Spinal cord (tissue), 10 donors: ENCODE measurements at places on chromosomes 2 and 18. TPM values are rescaled to one million over a fixed set of nuclear protein-coding genes. Genes with fewer than 3 reads are reported as not detected.

The GPR45 gene
- 0.99 TPM for total RNA-seq

The SDC1 gene
- total RNA-seq, result 4.7 TPM

The SELENOI gene
- total RNA-seq, result 69.1 TPM

The ABCA12 gene
- 0.22 TPM for total RNA-seq

The ICA1L gene
- 33.0 TPM for total RNA-seq

The STAT1 gene
- 44.1 TPM for total RNA-seq

The FER1L5 gene
- 0.66 TPM for total RNA-seq

GRCh38 chr2:19714926-19715325, 186.9 kb downstream of the TTC32 start:
- no peak for DNase-seq
- no peak overlapping the region for H3K27ac ChIP-seq
- no peaks in the 10 kb centered on the region for H3K27me3 ChIP-seq
- H3K4me3 ChIP-seq, result no peak overlapping the region

DNA sequence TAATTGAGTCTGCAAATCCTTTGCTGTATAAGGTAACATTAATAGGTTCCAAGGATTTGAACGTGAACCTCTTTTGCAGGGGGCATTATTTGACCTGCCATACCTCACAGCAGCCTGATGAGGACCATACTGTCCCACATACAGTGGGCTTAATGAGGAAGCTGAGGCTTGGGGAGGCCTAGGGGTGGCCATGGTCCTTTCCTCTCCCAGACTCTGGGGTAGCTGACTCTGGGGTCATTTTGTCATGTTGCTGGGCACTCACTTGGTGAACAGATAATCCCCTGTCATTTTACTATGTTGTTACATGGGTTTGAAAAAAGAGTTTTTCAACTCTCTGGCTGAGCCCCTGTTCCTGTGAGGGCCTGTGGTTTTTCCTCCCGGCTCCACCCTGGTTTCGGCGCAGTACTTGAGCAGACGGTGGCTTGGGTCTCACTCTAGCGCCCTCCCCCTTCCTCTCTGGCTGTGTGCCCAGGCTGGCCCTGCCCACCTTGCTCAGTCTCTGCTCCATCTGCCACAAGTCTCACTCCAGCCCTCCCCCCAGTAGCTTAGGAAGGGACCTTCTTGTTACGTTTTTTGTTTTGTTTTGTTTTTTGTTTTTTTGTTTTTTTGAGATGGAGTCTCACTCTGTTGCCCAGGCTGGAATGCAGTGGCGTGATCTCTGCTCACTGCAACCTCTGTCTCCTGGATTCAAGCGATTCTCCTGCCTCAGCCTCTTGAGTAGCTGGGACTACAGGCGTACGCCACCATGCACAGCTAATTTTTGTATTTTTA, 21.0 kb downstream of the INPP4A start:
- H3K4me1 ChIP-seq, result peaks cover 35% of the 10 kb centered on the region
- no peak for DNase-seq
- H3K36me3 ChIP-seq, result peaks cover 6% of the 10 kb centered on the region
- H3K4me3 ChIP-seq, result no peak overlapping the region

DNA sequence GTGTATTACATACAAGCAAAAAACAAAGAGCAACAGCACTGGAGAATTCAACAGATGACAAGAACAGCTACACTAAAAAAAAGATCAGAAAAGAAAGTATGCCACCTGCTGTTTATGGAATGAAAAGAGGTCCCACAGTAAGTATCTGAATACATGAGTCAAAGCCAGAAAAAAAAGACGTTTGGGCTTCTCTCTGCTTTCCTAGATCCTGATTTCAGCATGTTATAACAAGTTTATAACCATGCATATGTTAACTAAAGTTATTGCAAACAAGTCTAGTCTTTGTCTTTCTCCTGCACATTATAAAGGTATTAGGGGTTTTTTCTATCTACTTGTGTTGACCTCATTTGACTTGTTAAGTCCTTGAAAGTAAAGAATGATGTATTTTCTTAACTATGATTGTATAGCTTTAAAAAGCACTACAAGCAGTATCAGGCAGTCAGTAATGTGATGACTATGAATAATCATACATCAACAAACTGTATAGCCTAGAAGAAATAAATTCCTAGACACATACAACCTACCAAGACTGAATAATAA, 108.5 kb upstream of the COL5A2 start:
- H3K4me1 ChIP-seq, result no peaks in the 10 kb centered on the region
- no peak overlapping the region for H3K4me3 ChIP-seq
- peak; percentile 11 for DNase-seq
- no peaks in the 10 kb centered on the region for H3K36me3 ChIP-seq
- no peak overlapping the region for H3K27ac ChIP-seq

DNA sequence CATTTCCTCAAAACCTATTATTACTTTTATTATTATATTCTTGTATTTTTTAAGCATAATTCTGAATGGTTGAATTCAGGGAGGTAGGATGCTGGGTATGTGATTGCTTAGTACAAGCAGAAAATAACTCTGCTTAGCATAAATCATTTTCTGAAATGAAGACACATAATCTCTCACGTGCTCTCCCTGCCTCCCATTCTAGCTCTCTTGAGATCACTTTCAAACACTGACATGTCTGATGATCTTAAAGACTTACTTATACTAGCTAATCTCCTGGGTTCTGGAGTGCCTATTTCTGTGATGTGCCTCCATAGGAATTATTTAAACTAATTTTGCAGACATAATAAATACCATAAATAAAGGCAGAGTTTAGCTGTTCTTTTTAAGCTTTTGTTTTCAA, 1136.0 kb downstream of the SUCLG1 start:
- H3K4me3 ChIP-seq, result no peak overlapping the region
- no peaks in the 10 kb centered on the region for H3K27me3 ChIP-seq
- H3K4me1 ChIP-seq, result no peaks in the 10 kb centered on the region
- DNase-seq, result no peak
- H3K27ac ChIP-seq, result no peak overlapping the region

GRCh38 chr2:217970206-217970605, 32.6 kb downstream of the TNS1 start:
- peaks cover 8% of the 10 kb centered on the region for H3K36me3 ChIP-seq
- H3K27ac ChIP-seq, result no peak overlapping the region
- no peak for DNase-seq
- no peaks in the 10 kb centered on the region for H3K27me3 ChIP-seq
- H3K4me3 ChIP-seq, result no peak overlapping the region

DNA sequence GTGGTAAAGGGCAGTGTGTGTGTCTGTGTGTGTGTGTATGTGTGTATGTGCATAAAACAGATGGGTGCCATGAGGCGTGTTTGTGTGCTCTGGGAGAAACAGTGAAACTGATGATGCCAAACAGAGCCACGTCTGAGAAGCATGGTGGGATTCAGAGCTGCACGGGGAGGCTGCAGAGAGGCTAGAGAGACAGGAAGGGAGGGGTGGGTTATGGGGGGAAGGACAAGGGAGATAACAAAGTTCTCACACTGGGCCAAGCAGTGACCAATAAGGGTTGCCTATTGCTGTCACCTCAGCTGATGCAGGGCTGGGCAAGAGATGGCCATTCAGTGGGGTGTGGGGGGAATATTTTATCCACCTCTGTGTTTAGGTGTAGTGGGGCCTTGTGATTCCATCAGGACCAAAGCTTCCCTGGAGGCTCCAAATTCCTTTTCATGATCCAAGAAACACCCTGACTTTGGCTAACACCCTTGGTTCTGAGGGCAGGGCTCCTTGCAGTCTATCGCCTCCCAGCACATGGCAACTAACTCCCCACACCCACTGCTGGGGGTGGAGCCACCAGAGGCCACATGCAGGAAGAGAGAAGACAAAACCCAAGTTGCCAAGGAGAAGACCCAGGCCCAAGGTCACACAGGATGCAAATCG, 54.2 kb upstream of the POMC start:
- H3K27ac ChIP-seq, result no peak overlapping the region
- H3K4me3 ChIP-seq, result no peak overlapping the region
- DNase-seq, result no peak
- H3K36me3 ChIP-seq, result no peaks in the 10 kb centered on the region

- DNase-seq, result no peak
- peaks cover 15% of the 10 kb centered on the region for H3K4me1 ChIP-seq
- H3K36me3 ChIP-seq, result no peaks in the 10 kb centered on the region
- no peak overlapping the region for H3K27ac ChIP-seq
- no peaks in the 10 kb centered on the region for H3K27me3 ChIP-seq
Observed at GRCh38 chr2:202425036-202425435, 48.9 kb downstream of the BMPR2 start.

DNA sequence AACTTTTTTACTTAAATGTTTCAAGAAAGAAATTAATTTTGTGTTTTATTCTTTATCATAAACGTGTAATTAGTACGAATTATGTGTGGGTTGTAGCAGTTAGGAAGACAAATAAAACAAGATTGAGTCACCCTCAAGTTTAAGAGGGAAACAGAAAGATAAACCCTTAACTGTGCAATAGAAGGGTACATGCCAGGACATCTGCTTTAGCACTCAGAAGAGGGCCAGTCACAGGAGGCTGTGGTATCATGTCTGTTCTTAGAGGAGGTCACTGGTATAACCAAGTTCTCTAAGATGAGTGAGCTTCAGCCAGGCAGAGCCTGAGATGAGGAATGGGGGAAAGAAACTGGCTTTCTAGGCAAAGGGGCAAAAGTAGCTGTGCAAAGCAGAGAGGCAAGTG, 42.4 kb upstream of the GRHL1 start:
- peaks cover 3% of the 10 kb centered on the region for H3K36me3 ChIP-seq
- H3K4me1 ChIP-seq, result no peaks in the 10 kb centered on the region
- no peak overlapping the region for H3K4me3 ChIP-seq
- no peak for DNase-seq

GRCh38 chr2:177270531-177270930, 6.0 kb upstream of the NFE2L2 start:
- no peak overlapping the region for H3K4me3 ChIP-seq
- no peak for DNase-seq
- no peaks in the 10 kb centered on the region for H3K27me3 ChIP-seq
- no peaks in the 10 kb centered on the region for H3K4me1 ChIP-seq

GRCh38 chr18:60560071-60560470, 187.5 kb upstream of the MC4R start:
- H3K27me3 ChIP-seq, result no peaks in the 10 kb centered on the region
- H3K4me3 ChIP-seq, result no peak overlapping the region
- H3K27ac ChIP-seq, result no peak overlapping the region
- H3K36me3 ChIP-seq, result no peaks in the 10 kb centered on the region
- H3K4me1 ChIP-seq, result no peaks in the 10 kb centered on the region
- no peak for DNase-seq

DNA sequence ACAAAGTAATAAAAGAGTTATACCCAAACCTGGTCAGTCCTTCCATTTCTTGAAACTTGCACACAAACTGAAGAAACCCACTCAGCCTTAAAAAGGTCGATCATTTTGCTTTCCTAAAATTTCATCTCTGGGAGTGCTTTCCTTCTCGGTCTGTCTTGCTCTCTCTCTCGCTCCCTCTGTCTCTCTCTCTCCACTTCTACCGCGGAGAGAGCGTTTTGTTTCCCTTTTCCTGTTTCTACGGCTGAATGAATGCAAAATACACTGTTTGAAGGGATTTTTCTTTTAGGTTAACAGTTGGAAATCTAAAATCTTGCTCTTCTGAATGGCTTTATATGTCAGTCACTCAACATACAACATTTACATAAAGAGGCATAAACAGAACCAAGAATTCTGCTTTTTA, 424.2 kb downstream of the TGIF1 start:
- no peaks in the 10 kb centered on the region for H3K4me1 ChIP-seq
- H3K36me3 ChIP-seq, result peaks cover 3% of the 10 kb centered on the region
- no peak overlapping the region for H3K4me3 ChIP-seq
- H3K27ac ChIP-seq, result no peak overlapping the region
- peak; percentile 12 for DNase-seq
- H3K27me3 ChIP-seq, result no peaks in the 10 kb centered on the region

GRCh38 chr2:25548601-25549000, 124.8 kb downstream of the DTNB start:
- H3K4me1 ChIP-seq, result no peaks in the 10 kb centered on the region
- H3K4me3 ChIP-seq, result no peak overlapping the region
- H3K27ac ChIP-seq, result no peak overlapping the region
- H3K27me3 ChIP-seq, result no peaks in the 10 kb centered on the region
- DNase-seq, result no peak

- no peaks in the 10 kb centered on the region for H3K27me3 ChIP-seq
- no peak overlapping the region for H3K27ac ChIP-seq
- no peak for DNase-seq
- peaks cover 44% of the 10 kb centered on the region for H3K36me3 ChIP-seq
- no peak overlapping the region for H3K4me3 ChIP-seq
- no peaks in the 10 kb centered on the region for H3K4me1 ChIP-seq
Observed at GRCh38 chr2:240512109-240512485, 45.7 kb downstream of the ANKMY1 start.

GRCh38 chr2:152696476-152696875, 20.8 kb downstream of the PRPF40A start:
- no peak for DNase-seq
- no peaks in the 10 kb centered on the region for H3K4me1 ChIP-seq
- H3K27me3 ChIP-seq, result no peaks in the 10 kb centered on the region
- H3K36me3 ChIP-seq, result peaks cover 4% of the 10 kb centered on the region
- H3K4me3 ChIP-seq, result no peak overlapping the region
